ENCODE measurements at places on chromosomes 1 and 21.

GRCh38 chr1:208181364-208181763 is 62.8 kb downstream of the PLXNA2 start:
- DNase-seq, result no peak

DNA sequence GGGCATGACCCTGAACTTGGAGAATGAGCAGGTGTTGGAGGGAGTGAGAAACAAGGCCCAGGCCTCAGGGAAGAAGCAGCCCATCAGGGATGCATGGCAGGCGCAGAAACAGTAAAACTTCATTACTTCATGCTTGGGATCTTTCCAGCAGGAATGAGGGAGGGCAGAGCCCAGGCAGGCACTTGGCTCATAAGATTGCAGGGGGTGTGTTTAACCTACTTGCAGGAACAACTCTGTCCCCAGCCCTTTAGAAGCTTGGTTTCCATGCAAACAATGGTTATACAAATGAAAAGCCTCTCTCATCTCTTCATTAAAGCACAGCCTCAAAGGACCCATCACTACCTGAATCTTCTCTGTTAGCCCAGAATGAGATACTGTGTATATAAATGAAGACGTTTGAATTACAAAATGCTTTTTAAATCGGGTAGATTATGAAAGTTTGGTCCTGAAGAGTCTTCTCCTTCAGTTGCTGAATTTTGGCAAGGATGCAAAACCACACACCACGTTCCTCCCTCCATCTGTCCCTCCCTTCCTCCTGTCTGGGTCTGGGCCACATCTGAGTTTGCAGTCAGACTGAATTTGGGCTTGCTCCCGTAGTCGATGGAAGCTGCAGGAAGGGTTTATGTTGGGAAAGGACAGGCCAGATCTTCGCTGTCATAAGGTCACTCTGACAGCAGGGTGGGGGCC is 154.4 kb upstream of the KLHDC7A start:
- DNase-seq, result no peak

DNA sequence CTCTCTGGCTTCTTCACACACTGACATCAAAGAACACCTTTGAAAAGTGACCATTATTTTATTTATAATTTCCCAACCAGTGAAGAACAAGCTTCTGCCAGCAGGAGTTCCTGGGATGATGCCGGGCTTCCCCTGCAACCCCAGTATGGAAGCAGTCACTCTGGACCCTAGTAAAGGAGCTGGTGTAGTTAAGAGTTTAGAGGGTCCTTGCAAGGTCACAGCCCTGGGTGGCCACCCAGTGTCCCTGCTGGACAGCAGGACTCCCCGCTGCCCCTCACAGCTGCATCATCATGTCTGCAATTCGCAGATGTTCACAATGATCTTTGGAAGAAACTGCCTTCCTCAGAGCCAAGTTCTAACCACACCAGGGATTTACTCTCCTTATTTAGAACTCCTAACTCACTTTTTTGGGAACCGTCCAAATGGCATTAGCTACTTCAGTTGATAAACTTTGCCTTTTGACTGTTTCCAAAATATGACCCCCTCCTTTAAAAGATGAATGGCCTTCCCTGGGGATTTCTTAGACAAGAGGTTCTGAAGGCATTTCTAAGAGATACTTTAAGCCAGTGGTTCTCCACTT is 90.6 kb downstream of the HIVEP3 start:
- DNase-seq, result no peak

DNA sequence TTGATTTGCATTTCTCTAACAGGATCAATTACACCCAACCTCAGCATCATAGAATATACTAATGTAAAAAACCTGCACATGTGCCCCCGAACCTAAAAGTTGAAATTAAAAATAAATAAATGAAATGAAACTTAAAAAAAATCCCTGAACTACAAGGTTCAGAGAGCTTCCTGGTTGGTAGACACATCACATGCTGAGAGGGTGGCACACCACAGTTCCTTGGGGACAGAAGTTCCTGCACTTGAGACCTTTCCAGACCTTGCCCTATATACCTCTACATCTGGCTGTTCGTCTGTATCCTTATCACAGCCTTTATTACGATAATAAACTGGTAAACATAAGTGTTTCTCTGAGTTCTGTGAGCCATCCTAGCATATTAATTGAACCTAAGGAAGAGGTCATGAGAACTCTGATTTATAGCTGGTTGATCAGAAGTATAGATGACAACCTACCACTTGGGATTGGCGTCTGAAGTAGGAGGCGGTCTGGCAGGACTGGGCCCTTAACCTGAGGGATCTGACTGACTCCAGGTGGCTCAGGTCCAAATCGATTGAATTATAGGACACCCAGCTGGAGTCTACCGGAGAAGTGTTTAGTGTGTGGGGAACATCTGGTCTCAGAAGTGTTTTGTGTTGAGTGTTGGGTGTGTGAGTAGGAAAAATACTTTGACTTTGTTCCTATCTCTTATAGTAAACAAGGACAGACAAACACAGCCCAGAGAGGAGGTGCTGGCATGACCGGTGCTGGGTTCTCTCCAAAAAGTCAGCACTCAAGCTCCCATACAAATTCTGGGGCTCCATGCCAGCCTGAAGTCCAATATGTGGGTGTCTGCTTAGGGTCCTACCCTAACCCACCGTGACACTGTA is 19.0 kb downstream of the C1orf115 start:
- no peak for DNase-seq

GRCh38 chr1:47752559-47752958 is 244.6 kb downstream of the TRABD2B start:
- no peak for DNase-seq
